A549 treated with dexamethasone at 1 μM for 4 hours (cell line): ENCODE measurements at places on chromosomes 1 and 21. TPM values are rescaled to one million over a fixed set of nuclear protein-coding genes. Genes with fewer than 3 reads are reported as not detected.

Gene COL16A1
- 3.3 to 5.6 TPM (median 4.0 TPM) in 5 replicates for total RNA-seq

Gene NPHS2
- total RNA-seq, result not detected in 5 replicates

Gene GABPB2
- total RNA-seq, result 2.6 to 3.9 TPM (median 3.8 TPM) in 5 replicates

Gene TRIM46
- total RNA-seq, result 1.8 to 2.9 TPM (median 2.5 TPM) in 5 replicates

Gene ZNF593OS
- 0.10 to 0.70 TPM in 2 of 5 replicates, not detected in the others for total RNA-seq

Gene TRIM67
- total RNA-seq, result 0.03 to 0.22 TPM (median 0.11 TPM) in 5 replicates

Gene PPM1J
- total RNA-seq, result 0.64 to 1.2 TPM (median 0.81 TPM) in 5 replicates

Gene MX2
- total RNA-seq, result 0.06 to 0.14 TPM (median 0.14 TPM) in 3 of 5 replicates, not detected in the others

Gene HSPA6
- 0.94 to 6.5 TPM (median 1.5 TPM) in 5 replicates for total RNA-seq

Gene CALML6
- total RNA-seq, result 0.08 to 0.33 TPM (median 0.24 TPM) in 5 replicates

Gene C1orf53
- total RNA-seq, result 4.2 to 6.8 TPM (median 5.7 TPM) in 5 replicates

Gene WDR64
- total RNA-seq, result not detected in 5 replicates

Gene AIRE
- total RNA-seq, result not detected in 5 replicates

Gene MYOG
- total RNA-seq, result not detected in 5 replicates

Gene TPTE
- total RNA-seq, result not detected in 5 replicates

Gene ZMYND12
- 0.27 to 0.69 TPM (median 0.39 TPM) in 5 replicates for total RNA-seq

Gene ACTN2
- total RNA-seq, result 0.06 TPM in 1 of 5 replicates, not detected in the others

Gene IL19
- 0.06 TPM in 1 of 5 replicates, not detected in the others for total RNA-seq

Gene TMEM269
- 0.05 to 0.11 TPM (median 0.08 TPM) in 5 replicates for total RNA-seq

Gene OLFML2B
- 0.33 to 0.68 TPM (median 0.51 TPM) in 5 replicates for total RNA-seq

Gene ACOT7
- total RNA-seq, result 73.4 to 116 TPM (median 104 TPM) in 5 replicates

Gene KRTAP19-3
- not detected in 5 replicates for total RNA-seq

Gene ZBTB40
- total RNA-seq, result 3.4 to 5.8 TPM (median 5.4 TPM) in 5 replicates

Gene ZFP69
- not detected in 5 replicates for total RNA-seq

Gene BSND
- 0.01 TPM in 1 of 5 replicates, not detected in the others for total RNA-seq

Gene RGS1
- not detected in 5 replicates for total RNA-seq

Gene GORAB
- total RNA-seq, result 4.5 to 7.7 TPM (median 6.7 TPM) in 5 replicates

Gene GPR25
- total RNA-seq, result not detected in 5 replicates

Gene UMODL1
- not detected in 5 replicates for total RNA-seq

Gene TMEM82
- total RNA-seq, result 0.05 TPM in 1 of 5 replicates, not detected in the others

Gene UQCRH
- total RNA-seq, result 341 to 613 TPM (median 363 TPM) in 5 replicates
